Right kidney (tissue), 9 donors: ENCODE measurements at places on chromosomes 13 and 19.

DNA sequence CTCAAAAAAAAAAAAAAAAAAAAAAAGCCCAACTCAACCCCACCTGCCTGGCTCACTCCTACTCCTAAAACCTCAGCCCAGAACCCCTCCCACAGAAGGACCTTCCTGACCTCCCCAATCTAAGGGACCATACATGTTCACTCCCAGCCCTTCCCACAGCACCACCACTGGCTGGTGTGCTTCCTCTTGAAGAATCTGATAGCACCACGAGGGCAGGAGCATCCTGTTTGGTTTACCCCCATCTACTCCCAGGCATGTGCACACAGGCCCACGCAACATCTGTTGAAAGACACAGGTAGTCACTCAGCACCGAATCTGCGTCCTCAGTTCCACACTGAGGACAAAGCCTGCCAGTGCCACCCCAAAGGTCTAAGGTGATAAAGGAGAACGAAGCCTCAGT, 8.2 kb downstream of the LATS2 start:
- no peak for DNase-seq

- DNase-seq = no peak
Observed at GRCh38 chr19:4120559-4121272, 3.2 kb downstream of the MAP2K2 start.

- no peak for DNase-seq
Observed at GRCh38 chr13:37407156-37407555, 191.4 kb downstream of the POSTN start.

DNA sequence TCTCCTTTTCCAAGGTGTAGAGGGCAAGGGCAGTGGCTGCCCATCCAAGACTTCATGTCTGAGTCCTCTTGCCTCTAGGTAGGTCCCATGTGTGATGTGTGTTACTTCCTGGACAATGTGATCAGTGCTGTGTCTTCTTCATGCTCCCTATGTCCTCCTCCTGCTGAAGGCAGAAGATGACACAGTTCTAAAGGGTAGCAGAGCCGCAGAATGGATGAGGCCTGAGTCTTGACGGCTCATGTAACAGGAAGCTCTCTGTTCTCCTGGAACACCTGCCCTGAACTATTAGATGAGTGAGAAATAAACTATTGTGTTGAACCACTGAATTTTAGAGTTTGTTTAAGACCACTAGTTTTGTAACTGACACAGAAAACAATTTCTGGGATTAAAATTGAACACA, 165.9 kb downstream of the NDFIP2 start:
- no peak for DNase-seq

DNA sequence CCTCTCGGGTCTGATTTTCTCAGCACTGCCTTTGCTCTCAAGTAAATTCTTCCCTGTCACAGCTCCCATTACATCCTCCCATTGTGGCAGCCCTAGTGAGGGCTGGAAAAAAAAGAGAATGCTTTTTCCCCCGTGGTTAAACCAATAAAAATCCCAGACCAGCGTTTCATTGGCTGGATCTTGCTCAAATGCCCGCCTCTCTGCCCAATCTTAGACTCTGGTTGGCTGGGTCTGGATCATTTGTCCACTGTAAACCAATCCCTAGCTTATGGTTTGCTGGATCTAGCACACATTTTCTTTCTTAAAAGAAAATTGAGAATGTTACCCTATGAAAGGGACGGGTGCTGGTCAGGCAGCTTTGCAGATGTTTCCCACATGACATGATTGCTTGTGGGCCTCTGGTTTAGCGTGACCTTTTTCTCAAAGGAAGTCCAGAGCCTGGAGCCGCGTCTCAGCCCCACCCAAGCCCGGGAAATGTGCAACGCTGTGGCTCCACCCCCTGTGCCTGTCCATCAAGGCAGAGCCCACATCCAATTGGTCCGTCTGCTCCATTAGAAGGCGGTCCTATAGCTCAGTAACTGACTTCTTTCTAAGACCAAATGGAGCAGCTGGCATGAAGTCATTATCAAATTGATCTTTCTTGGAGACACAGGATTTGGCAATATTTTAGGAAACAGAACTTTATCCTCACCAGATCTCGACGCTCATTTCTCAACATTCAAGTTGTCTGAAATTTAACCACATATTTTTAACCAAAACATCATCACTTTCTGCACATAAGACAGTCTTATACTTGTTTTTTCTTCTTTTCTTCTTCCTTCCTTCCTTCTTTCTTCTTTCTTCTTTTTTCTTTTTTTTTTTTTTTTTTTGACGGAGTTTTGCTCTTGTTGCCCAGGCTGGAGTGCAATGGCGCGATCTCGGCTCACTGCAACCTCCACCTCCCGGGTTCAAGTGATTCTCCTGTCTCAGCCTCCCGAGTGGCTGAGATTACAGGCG, 2.6 kb upstream of the MCEMP1 start:
- DNase-seq = no peak

DNA sequence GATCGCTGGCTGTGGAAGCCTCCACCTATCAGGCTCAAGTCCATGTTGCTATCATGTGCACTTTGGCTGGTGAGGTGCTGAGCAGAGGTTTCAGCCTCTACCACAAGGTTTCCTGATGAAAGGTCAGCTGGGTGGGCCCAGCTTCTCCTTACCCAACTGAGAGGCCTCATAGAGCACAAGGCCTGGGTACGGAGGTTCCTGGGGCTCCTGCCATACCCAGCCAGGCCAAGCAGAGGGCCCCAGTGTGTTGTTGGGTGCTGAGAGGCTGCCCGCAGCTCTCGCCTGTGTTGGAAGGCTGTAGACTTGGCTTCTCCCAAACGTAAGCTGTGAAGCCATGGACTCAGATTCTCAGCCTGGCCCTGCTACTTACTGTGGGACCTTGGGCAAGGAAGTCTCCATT, 28.2 kb downstream of the ACTN4 start:
- no peak for DNase-seq

GRCh38 chr13:25901460-25902376, 150.1 kb downstream of the SHISA2 start:
- DNase-seq = no peak

DNA sequence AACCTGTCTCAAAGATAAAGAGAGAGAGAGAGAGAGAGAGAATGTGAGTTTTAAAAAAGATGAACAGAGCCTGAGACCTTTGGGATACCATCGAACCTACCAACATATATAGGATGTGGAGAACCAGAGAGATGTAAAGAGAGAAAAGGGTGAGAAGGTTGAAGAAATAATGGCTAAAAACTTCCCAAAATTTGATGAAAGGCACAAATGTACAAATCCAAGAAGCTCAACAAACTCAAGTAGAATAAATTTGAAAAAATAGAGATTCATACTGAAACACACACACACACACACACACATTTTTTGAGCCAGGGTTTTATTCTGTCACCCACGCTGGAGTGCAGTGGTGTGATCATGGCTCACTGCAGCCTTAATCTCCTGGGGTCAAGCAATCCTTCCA, 16.3 kb downstream of the ZNF558 start:
- DNase-seq = no peak

- DNase-seq = no peak
Observed at GRCh38 chr19:31285744-31286143, 63.5 kb downstream of the TSHZ3 start.

DNA sequence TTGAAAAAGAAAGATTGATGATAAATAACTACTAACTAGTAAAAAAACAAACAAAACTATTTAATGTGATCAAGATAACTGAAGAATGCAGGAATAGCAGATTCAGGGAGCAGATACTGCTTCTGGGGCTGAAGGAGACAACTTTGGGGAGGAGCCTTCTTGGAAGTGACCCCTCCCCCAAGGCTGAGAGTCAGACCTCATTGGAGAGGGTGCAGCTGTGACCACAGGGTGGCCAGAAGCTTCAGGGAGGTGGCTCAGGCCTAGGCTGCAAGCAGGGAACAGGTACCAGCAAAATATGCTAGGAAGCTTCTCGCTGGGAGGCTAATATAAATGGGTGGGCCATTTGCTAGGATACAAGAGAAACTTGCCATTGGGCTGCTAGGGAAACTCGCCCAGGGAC, 149.9 kb downstream of the MYO16 start:
- DNase-seq = no peak

GRCh38 chr19:41903193-41903953, 20.4 kb downstream of the ARHGEF1 start:
- no peak for DNase-seq

DNA sequence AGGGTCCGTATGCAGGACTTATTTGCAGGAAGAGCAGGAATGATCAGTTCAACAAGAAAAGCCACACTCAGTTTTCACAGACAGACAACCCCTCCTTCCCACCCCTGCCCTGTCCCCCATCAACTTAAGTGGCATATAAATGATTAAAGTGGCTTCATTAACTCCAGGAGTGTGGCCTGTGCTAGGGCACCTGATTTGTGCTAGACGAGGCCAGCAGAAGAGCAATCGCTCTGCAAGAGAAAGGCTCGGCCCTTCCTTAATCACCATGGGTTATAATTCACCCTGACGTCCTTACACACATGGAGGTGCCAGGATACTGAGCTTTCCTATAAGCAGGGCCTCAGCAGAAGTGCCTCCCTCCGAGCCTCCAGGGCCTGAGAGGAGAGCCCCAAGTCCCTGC, 14.6 kb downstream of the C19orf12 start:
- DNase-seq = no peak

DNA sequence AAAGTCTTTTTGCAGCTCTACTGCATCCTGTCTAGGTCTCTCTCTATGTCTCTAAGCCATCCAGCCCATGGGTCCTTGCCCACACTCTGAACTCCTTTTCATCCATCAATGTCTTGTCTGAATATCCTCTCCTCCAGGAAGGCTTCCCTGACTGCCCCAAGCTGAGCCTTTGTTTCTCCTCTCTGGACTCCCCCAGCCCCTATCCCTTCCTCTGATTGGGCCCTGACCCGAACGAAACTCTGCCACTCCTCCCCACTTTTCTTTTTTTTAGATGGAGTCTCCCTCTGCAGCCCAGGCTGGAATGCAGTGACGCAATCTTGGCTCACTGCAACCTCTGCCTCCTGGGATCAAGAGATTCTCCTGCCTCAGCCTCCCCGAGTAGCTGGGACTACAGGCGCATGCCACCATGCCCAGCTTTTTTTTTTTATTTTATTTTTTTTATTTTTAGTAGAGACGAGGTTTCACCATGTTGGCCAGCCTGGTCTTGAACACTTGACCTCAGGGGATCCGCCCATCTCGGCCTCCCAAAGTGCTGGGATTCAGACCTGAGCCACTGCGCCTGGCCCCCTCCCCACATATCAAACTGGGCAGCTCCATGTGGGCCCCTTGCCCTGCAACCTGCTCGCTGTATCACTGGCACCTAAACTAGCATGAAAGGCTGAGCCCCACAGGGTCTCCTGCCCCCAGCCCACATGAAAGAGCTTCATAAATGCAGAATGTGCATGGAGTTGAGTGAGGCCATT, 870 bp upstream of the UNC13A start:
- DNase-seq = no peak

DNA sequence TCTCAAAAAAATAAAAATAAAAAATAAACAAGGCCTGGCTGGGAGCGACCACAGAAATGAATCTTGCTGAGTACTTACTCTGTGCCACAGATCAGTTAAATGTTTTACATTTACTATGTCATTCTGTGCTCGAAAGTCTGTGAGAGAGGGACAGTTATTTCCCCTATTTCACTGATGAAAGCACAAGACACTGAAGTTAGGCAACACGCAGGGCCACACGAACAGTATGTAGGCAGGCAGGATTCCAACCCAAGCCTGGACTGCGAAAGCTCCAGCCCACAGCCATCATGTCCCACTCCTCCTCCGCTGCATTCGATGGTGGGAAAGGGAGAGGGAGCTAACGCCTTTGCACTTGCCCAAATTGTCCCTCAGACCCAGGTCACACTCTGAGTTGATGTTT, 34.2 kb downstream of the RUBCNL start:
- no peak for DNase-seq

GRCh38 chr13:110200276-110200870, 106.6 kb downstream of the COL4A1 start:
- no peak for DNase-seq

- DNase-seq = no peak
Observed at GRCh38 chr13:29703421-29703820, 107.9 kb upstream of the SLC7A1 start.

- no peak for DNase-seq
Observed at GRCh38 chr19:51029718-51030117, 3.3 kb upstream of the KLK11 start.

- DNase-seq = no peak
Observed at GRCh38 chr13:112839356-112840105, 129.5 kb upstream of the MCF2L start.

- DNase-seq = no peak
Observed at GRCh38 chr19:2490659-2491058, 14.7 kb downstream of the GADD45B start.
